ENCODE measurements at places on chromosomes 7 and 10. TPM values are rescaled to one million over a fixed set of nuclear protein-coding genes. Genes with fewer than 3 reads are reported as not detected.

The GPR15LG gene
- total RNA-seq = not detected

The ABCA13 gene
- 0.36 TPM for total RNA-seq

The EBF3 gene
- 1.6 TPM for total RNA-seq

The NUP205 gene
- 38.8 TPM for total RNA-seq

All from smooth muscle cell of the pulmonary artery (primary cell).